ENCODE measurements at places on chromosomes 7 and 10. TPM values are rescaled to one million over a fixed set of nuclear protein-coding genes. Genes with fewer than 3 reads are reported as not detected.

Gene LOXL4
- not detected for total RNA-seq

Gene OPALIN
- not detected for total RNA-seq

Gene SLC26A3
- total RNA-seq, result 344 TPM

Gene SPDYE2B
- not detected for total RNA-seq

Gene ALKBH4
- total RNA-seq, result 18.1 TPM

Gene FBXL13
- total RNA-seq, result 0.35 TPM

Gene RNF32
- total RNA-seq, result not detected

Gene SLIT1
- not detected for total RNA-seq

Gene C10orf90
- total RNA-seq, result not detected

Gene C10orf53
- not detected for total RNA-seq

Gene TAS2R41
- not detected for total RNA-seq

Gene PRTFDC1
- 8.6 TPM for total RNA-seq

Gene TWIST1
- total RNA-seq, result 2.5 TPM

Gene LRMDA
- 4.7 TPM for total RNA-seq

Gene NPY
- 13.3 TPM for total RNA-seq

Gene SORCS3
- total RNA-seq, result not detected

Gene IGF2BP3
- total RNA-seq, result 1.1 TPM

Gene UPK3BL2
- 43.9 TPM for total RNA-seq

Gene JAKMIP3
- total RNA-seq, result 0.27 TPM

Gene TMEM106B
- total RNA-seq, result 49.7 TPM

Gene NEUROD6
- not detected for total RNA-seq

Gene OR6B1
- total RNA-seq, result not detected

Gene NEUROG3
- total RNA-seq, result not detected

Gene INA
- 0.35 TPM for total RNA-seq

Gene IFIT1B
- total RNA-seq, result not detected

Gene BMPR1A
- 40.1 TPM for total RNA-seq

Gene FXYD4
- total RNA-seq, result not detected

Gene RAMP3
- total RNA-seq, result 8.6 TPM

Gene FFAR4
- total RNA-seq, result 2.5 TPM

Gene C10orf67
- total RNA-seq, result not detected

Gene OPTN
- total RNA-seq, result 68.0 TPM

Gene MYOZ1
- total RNA-seq, result not detected

Gene SLC26A5
- total RNA-seq, result 0.54 TPM

Gene VAX1
- total RNA-seq, result not detected

Gene TYW1B
- total RNA-seq, result 11.1 TPM

Gene OR6V1
- total RNA-seq, result not detected

Gene ANKRD1
- not detected for total RNA-seq
